ENCODE measurements at places on chromosomes 5 and 9.

DNA sequence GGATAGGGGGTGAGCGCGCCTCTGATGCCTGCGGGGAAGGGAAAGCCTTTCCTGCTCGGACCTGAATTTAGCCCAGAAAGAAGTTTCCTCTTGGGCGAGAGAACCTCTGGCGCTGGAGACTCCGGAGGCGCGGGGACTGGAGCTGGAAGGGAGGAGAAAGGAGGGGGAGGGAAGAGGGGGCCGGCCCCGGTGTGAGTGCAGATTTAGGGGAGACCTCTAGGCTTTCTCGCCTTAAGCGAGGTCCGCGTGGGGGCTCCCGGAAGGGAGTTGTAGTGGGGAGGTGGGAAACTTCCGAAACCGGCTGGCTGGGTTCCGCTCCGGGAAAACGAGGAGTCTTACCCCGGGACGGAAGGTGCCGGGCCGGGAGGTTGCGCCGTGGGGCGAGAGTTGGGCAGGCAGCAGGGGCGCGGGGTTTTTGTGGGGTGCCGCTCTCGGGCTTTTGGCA is 1.3 kb downstream of the PCSK5 start:
- no peak for DNase-seq

DNA sequence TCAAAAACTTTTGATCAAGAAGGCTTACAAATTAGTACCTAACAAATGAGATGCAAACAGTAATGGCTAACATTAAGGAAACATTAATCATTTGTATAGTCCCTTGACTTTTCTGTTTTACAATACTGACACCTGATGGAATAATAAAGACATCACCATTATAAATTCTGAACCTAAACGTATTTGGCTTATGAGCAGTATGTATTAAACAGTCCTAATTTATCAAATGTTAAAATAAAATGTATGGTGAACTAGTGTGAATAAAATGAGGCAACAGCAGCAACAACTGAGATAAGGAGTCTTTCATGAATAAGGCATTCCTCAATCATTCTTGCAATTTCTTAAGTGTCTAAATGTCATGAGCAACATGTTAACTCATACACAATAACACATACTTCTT is 6.0 kb downstream of the PUM3 start:
- DNase-seq = no peak

GRCh38 chr5:27381686-27382085 is 343.3 kb upstream of the CDH9 start:
- no peak for DNase-seq

GRCh38 chr5:133370904-133371303 is 241.4 kb downstream of the FSTL4 start:
- DNase-seq = no peak

DNA sequence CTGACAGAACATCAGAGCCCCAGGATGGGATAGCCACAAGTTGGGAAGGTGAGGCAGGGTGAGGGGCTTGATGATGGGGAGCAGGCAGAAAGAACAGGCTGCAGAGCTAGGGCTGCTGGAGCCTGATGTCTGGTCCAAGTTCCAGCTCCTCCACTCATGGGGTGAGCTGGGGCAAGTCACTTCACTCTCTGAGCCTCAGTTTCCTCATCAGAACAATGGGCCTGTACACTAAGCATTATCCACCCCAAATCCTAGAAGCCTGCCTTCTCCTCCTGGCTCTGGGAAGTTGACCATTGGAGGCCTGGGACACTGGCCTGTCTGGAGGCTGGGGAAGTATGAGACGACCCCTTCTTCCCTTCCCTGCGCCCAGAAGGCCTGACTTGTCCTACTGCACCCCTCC is 51.8 kb upstream of the PSD2 start:
- no peak for DNase-seq

DNA sequence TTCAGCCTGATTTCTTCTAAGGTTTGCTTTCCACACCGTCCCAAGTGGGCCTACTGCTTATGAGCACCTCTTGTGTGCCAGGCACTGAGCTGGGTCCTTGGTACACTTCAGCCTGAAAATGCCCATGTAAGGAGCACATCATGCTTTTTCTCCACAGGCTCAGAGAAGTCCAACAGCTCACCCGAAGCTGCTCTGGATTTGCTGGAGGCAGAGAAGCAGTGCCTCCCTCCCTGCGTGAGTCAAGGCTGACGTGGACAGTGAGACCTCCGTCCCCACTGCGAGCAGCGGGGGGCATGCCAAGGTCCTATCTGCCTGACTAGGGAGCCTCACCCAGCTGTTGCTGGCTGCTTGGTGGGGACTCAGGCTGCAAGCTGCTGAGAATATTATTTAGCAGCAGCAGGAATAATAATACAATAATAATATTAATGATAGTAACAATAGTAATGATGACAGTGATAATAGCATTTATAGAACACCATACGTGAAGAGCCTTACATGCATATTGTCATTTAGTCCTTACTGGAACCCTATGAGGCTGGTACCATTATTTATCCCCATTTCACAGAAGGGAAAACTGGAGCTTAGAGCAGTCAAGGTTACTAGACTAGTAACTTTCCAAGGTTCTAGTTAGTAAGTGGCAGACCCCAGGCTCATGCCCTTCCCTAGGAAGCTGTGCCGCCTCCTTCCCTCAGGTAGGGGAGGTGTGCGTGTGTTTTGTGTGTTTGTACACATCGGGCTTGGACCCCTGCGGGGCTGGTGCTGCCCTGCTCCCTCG is 194.8 kb downstream of the HSPA4 start:
- DNase-seq = no peak

DNA sequence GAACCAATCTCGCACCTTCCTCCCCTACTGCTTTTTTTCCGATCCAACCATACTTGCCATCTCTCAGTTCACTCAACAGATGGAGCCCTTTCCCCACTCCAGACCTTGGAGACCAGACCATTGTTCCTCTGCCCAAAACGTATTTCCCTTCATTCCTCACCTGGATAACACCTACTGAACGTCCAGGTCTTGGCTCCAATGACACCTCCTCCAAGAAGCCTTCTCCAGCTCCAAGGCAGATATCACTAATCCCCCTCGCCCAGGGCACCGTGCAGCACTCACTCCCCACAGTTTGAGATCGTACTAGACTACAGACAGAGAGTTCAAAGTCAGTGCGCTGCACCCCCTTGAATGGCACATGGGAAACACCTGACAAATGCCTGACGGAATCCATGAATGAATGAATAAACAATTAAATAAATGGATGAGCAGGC is 47.1 kb upstream of the AKNA start:
- no peak for DNase-seq

GRCh38 chr5:73592551-73592950 is 27.0 kb downstream of the UTP15 start:
- DNase-seq = no peak

DNA sequence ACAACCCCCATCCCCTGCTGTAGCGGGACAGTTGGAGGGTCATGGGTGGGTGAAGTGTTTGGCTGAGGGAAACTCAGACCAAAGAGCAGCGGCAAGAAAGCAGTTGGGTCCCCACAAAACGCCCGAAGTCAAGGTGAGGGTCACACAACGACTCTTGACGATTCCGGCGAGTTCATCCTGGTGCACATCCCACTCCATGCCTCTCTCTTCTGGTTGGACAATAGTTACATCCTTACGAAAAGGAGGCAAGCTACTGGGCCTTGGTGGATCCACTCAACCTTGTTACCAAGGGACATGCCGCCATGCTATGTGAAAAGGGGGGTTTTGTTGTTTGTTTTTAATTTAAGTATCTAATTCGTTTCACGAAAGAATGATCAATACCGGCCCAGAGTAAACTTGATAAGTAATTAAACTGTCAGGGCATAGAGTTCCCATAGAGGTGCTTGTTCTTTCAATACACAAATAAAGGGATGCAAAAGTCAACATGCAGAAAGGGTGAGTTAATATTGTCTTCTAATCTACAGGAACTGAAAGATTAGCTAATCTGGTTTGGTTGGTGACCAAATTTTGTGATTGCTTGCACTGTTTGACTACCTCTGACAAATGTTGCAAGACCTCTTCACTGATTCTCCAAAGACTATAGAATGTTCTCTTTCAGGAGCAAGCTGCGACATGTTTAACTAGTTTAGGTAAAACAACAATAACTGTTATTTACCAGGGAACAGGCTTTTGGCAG is 732 bp upstream of the SMIM15 start:
- no peak for DNase-seq

DNA sequence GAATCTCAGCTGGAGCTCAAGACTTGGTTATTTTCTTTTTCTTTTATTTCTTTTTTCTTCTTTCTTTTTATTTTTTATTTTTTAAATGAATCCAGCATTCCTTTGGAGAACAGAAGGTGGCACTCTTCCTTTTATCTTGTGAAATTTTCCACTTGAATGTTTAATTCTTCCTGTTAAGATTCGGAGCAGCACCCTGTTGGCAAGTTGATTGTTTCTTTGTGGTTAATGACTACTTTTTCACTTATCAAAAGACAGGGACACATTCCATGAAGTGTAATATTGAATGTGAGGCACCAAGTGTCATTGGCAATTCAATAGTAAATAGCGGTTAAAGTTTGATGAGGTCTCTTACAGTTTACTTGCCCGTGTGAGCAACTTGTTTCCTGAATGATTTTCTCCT is 240.5 kb upstream of the CHD1 start:
- DNase-seq = no peak

- DNase-seq = no peak
These were observed 201.7 kb upstream of the ZNF618 start for GRCh38 chr9:113674436-113674835.

DNA sequence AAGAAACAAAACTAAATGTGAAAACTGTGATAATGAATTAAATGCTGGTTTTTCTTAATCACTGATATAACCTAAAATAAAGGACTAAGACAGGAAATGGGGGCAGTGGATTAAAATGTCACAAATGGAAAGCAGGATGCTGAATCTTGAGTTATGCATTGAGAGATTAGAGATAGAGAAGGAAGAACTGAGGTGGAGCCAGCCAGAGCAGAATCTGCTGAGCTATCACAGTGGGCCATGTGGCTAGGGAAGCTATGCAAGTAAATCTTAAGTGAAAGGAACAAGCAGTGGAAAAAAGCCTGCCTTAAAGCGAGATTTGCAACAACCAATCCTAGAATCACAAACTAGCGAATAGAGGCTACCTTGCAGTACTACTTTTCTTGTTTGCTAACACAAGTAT is 188.5 kb upstream of the RASA1 start:
- DNase-seq = no peak

DNA sequence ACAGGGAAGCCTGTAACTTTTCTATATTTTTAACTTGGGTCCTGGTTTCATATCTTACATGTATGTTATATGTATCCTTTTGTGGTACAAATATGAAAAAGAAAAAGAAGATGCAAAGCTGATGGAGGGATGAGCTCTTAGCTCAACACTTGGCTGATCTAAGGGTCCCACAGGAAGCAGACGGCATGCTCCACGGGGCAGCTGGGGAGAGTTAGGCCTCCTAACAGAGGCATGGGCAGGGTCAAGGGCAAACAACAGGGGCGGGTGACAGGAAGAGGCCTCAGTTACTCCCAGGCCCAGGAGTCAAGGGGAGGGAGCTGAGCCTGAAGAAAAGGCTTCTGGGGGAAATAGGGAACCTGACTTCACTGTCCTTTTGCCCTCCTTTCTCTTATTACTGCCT is 287.2 kb downstream of the ZSWIM6 start:
- no peak for DNase-seq

- no peak for DNase-seq
These were observed 44.1 kb downstream of the CCNH start for GRCh38 chr5:87368601-87369000.

GRCh38 chr9:26067608-26068007 is 389.4 kb upstream of the TUSC1 start:
- no peak for DNase-seq

- DNase-seq = no peak
These were observed 429.4 kb downstream of the PIK3R1 start for GRCh38 chr5:68644971-68645370.

DNA sequence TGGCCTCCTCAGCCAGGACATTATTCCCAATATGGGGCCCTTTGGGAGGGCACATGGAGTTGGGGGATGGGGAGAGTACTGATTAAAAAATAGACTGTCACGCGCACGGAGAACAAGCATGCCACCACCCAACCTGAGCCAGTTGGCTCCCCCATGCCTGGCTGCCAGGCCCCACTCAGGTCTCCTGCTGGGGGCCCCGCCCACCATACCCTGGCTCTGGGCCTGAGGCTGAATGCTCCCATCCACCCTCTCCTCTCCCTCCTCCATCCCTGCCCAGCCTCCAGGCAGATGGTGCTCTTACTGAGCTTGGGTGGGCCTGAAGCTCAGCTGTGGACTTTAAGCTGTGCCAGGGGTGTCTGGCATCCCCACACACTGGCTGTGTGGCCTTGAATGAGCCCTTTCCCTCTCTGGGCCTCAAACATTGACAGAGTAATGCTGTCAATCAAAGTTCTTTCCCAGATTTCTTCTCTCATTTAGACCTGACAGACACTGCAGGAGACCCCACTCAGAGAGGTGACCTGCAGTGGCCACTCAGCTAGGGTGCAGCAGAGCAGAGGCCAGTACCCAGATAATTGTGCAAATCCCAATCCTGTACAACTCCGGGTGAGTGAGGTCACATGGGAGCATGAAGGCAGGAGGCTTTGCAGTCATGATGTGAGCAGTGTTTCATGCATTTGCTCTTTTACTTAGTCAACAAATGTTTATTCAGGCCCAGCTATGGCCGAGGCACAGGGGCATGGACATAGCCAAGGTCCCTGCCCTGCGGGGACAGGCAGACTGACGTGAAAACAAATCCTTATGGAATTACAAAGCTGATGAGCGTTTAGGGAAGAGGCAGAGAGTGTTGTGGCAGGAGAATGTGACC is 9.8 kb upstream of the SYNPO start:
- DNase-seq = no peak

DNA sequence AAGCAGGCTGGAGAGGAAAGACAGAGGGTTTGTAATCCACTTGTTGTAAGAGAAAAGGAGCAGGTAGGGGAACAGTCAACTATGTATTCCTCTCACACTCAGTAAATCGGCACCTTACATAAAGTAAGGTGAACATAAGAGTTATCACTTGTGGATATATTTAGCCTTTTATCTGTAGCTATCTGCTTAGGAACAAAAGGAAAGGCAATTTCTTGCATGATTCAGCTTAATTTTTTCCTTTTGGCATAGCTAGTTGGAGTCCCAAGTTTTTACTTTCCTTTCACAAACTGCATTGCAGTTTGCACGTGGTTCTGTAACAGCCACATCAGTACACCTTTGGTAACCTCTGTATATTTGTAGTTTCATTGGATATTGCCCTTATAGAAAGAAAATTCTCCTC is 250.9 kb upstream of the PIK3R1 start:
- DNase-seq = no peak
